ENCODE measurements at places on chromosomes 1 and 21. TPM values are rescaled to one million over a fixed set of nuclear protein-coding genes. Genes with fewer than 3 reads are reported as not detected.

TMEM59 gene
- 74.7 TPM for total RNA-seq

FCN3 gene
- total RNA-seq: 0.25 TPM

RAB7B gene
- total RNA-seq: 0.49 TPM

KIRREL1 gene
- total RNA-seq: 12.0 TPM

SPRR2G gene
- total RNA-seq: not detected

HSPA6 gene
- 3.4 TPM for total RNA-seq

SMPDL3B gene
- total RNA-seq: 0.25 TPM

C1orf198 gene
- total RNA-seq: 17.9 TPM

MXRA8 gene
- 11.3 TPM for total RNA-seq

ROR1 gene
- total RNA-seq: 1.7 TPM

PLEKHN1 gene
- total RNA-seq: not detected

LDLRAD2 gene
- not detected for total RNA-seq

LYSMD1 gene
- 13.5 TPM for total RNA-seq

RPRD2 gene
- total RNA-seq: 20.7 TPM

PLPPR4 gene
- 134 TPM for total RNA-seq

HHIPL2 gene
- 0.25 TPM for total RNA-seq

FCRL1 gene
- total RNA-seq: under 0.01 TPM

GBP5 gene
- total RNA-seq: 0.25 TPM

Measured in temporal lobe (tissue), 4 donors.